ENCODE measurements at places on chromosomes 4 and X. TPM values are rescaled to one million over a fixed set of nuclear protein-coding genes. Genes with fewer than 3 reads are reported as not detected.

DNA sequence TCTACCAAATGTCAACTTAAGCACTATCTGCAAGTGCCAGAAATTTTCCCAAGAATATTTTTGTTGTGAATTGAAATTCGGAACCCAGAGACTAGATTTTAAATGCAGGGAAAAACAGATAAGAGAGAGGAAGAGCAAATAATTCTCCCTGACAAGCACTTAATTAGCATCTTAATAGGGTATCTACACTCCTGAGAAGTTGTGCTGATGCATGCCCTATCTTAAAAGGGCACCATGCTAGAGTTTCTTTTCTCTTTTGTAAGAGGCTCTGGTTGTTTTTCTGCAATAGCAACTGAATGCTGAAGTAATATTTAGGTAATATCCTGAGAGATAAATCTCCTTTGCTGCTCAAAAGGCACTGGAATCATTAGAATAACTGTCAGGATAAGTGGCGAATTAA, 139.9 kb upstream of the UGT8 start:
- DNase-seq: no peak

GRCh38 chrX:9271789-9272525, 192.9 kb upstream of the TBL1X start:
- no peak for DNase-seq

DNA sequence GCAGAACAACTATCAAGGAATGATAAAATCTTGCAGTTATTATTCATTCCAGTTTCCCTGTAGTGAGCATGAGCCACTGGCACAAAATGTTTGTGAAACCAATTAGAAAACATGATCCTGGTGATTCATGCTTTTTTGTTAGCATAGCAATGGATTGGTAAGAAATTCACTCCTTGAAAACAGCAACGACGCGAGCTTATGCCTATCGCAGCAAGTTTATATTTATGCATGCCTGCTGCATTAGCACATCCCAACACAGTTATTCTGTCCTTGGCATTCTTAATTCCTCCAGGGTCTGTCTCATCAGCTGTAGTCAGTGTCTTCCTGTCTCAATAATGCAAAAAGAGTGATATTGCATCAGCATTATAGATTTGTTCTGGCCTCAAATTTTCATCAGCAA, 975.9 kb downstream of the STIM2 start:
- DNase-seq: no peak

DNA sequence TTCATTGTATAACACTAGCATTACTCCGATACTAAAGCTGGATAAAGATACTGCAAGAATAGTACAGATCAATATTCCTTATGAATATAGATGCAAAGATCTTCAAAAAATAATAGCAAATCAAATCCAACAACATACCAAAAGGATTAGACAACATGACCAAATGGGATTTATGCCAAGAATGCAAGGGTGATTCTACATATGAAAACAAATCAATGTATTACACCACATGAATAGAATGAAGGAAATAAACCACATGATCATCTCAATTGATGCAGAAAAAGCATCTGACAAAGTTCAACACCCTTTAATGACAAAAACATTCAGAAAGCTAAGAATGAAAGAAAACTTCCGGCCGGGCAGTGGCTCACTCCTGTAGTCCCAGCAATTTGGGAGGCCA, 42.8 kb downstream of the CUL4B start:
- no peak for DNase-seq

DNA sequence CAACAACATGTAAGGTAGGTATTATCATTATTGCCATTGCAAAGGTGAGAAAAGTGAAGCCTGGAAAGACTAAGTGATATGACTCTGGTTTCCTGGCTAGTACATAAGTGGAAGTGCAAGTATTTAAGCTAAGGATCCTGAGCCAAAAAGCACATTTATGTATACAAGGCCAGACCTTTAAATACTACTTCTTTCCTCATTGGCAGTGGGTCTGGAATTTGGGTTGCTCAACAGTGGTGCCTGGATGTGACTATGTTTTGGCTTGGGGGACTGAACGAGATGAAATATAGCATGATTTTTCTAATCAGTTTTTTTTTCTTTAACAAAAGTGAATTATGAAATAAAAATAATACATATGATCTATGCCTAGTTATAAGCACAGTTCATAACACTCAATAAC, 7.4 kb upstream of the FGF13 start:
- no peak for DNase-seq

GRCh38 chr4:90476019-90476418, 348.8 kb downstream of the CCSER1 start:
- DNase-seq: no peak

GRCh38 chr4:13983189-13983790, 355.8 kb upstream of the BOD1L1 start:
- no peak for DNase-seq

DNA sequence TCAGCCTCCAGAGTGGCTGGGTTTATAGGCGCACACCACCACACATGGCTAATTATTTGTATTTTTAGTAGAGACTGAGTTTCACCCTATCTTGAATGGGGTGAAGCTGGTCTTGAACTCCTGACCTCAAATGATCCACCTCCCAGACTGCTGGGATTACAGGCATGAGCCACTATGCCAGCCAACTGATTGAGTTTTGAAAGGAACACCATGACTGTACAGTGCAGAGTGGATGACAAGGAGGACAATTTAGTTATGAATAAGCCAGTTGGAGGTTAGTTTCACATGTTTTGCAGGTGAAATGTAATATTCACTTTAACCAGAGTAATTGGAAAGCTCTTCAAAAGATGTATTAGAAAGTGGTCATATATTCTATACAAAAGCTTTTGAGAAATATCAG, 60.8 kb downstream of the PCDH18 start:
- no peak for DNase-seq

- DNase-seq: no peak
Observed at GRCh38 chr4:80014531-80014930, 58.5 kb downstream of the ANTXR2 start.

DNA sequence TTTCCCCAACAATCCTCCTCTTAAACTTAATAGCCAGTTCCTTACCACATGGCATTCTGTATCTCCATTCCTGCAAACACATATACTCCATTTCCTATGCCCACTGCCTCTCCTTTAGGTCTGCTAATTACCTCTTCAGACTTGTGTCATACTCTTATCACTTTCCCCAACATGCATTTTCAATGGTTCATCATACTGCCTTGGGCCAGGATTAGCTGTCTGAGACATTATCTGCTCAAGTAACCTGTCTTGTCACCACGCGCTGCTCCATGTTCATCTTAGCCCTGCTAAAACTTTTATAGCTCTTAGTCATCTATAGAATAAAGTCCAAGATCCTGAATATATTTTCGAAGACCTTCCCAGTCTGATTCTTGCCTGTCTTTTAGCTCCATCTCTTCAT, 224.1 kb upstream of the GK2 start:
- DNase-seq: no peak

DNA sequence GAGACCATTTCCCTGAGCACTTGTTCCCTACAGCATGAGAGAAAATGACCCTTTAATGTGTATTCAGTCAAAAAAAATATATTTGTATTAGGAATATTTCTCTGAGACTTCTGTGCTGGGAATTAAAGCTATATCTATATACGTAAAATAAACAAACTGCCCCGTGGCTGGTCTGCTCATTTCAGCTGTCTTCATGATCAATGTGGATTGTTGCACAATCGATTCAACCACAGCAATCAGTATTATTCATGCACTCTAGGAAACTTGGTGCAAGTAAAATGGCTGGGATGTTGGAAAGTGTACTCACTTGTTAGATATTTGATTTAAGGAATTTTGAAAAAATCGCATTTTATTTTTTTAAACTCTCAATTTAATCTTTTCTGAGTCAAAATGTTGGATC, 307.9 kb upstream of the ZFP42 start:
- DNase-seq: no peak

- DNase-seq: no peak
Observed at GRCh38 chr4:4950561-4951290, 68.5 kb downstream of the CYTL1 start.

GRCh38 chrX:133419911-133420310, 4.6 kb upstream of the GPC4 start:
- no peak for DNase-seq

GRCh38 chrX:115362334-115363095, 73.0 kb downstream of the LUZP4 start:
- DNase-seq: no peak

TSPAN6 gene
- total RNA-seq: not detected

BST1 gene
- total RNA-seq: 0.39 TPM

TMA16 gene
- total RNA-seq: 20.2 TPM

PLCXD1 gene
- 61.4 TPM for total RNA-seq
